ENCODE measurements at places on chromosomes 13 and 19.

DNA sequence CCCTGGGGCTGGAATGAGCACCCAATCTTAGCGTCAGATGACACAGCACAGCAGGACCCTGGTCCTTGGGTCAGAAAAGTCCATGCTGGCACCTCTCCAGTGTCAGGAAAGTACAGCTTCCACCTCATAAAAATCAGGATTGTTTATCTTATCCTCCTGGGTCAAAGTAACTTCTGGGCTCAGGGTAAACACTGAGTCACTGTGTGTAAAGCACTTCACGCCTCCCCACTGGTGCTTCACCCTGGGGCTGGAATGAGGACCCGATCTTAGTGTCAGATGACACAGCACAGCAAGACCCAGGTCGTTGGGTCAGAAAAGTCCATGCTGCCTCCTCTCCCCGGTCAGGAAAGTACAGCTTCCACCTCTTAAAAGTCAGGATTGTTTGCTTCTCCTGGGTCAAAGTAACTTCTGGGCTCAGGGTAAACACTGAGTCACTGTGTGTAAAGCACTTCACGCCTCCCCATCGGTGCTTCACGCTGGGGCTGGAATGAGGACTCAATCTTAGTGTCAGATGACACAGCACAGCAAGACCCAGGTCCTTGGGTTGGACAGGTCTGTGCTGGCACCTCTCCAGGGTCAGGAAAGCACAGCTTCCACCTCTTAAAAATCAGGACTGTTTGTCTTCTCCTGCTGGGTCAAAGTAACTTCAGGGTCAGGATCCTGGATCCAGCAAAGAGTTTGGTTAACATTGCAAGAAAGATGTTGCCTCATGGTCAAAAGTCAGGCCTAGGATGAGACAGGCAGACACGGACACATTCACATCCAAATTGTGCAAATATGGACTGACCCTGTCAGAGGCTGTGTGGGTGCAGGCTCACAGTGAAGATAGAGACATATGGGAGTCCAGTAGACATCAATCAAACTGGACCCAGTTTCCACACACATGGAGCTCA is 39.2 kb upstream of the CYP2A7 start:
- DNase-seq, result no peak

GRCh38 chr19:3986260-3987041 is 1.2 kb upstream of the EEF2 start:
- DNase-seq, result peak; percentile 71

GRCh38 chr19:3730457-3730958 is 22.3 kb downstream of the TJP3 start:
- no peak for DNase-seq

- no peak for DNase-seq
Observed at GRCh38 chr19:54660964-54661363, 1.8 kb upstream of the LILRB4 start.

GRCh38 chr19:42311657-42312056 is 1.5 kb upstream of the TMEM145 start:
- no peak for DNase-seq

DNA sequence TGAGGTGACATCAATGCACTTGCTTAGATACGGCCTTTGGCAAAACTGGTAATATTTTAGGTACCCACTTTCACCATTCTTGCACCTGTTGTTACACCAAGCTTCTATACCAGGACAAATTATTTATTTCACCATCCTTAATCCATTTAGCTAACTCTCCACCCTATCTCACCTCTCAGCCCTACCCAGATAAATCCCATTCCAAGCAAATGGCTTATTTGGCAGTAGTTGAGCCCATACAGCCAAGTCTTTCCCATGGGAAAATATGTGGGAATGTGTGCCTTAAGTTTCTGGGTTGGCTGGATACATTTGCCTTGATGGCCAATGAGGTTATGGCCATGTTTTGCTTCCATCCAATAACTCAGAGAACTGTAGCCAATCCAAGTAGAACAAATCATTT is 551.9 kb downstream of the GPC6 start:
- DNase-seq, result no peak
